ENCODE measurements at places on chromosomes 1 and 21.

DNA sequence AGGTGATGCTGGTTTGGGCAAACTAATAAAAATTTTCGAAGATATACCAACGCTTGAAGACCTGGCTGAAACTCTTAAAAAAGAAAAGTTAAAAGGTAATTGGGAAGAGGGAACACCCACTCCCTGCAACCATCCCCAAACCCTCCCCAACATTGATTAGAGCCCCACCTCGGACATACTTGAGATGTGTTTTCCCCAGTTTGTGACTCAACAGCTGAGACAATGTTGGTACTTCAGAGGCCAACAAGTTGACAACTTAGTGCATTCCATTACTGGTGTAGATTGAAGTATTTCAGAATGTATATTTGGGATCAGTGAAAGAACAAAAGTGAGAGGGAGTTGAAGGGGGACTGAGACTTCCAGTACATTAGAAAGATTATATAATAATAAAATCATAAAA is 5.1 kb downstream of the IFI16 start:
- DNase-seq, result no peak

DNA sequence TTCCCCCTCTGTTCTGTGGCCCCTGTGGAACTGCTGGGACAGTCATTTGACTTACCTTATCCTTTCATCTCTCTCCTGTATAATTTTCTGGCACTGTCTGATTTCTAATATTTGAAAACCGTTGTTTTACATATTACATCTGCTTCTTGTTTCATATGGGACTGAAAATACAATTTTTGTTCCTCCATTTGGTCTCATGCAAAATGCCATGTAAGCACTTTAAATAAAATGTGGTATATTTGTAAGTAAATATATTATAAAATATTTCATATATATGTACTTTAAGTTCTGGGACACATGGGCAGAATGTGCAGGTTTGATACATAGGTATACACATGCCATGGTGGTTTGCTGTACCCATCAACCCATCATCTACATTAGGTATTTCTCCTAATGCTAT is 93.9 kb upstream of the PLPPR5 start:
- DNase-seq, result no peak

DNA sequence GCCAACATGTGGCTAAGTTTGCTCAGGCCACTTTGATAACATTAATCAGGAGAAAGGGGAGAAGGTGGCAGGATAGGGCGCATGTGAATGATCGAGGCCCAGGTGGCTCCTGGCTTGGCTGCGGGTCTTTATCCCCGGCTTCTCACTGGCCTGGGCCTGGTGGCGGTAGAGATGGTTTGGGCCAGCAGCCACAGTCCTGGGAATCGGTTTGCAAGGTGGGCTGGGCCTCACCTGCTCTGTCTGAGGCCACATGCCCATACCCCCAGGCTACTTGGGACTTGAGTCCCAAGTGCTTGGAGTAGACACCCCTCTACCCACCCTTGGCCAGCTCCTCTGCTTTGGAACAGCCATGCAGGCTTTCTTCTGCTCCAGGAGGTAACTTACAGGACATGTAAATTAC is 49.7 kb upstream of the DISP3 start:
- DNase-seq, result no peak

GRCh38 chr1:223444411-223444810 is 51.2 kb downstream of the CCDC185 start:
- no peak for DNase-seq

GRCh38 chr1:242890192-242890741 is 364.8 kb downstream of the CEP170 start:
- no peak for DNase-seq
